Esophagus muscularis mucosa (tissue), 4 donors: ENCODE measurements at places on chromosomes 6 and 20. TPM values are rescaled to one million over a fixed set of nuclear protein-coding genes. Genes with fewer than 3 reads are reported as not detected.

COL12A1 gene
- 314 TPM for total RNA-seq

ZNF334 gene
- 0.50 TPM for total RNA-seq

LAMP5 gene
- not detected for total RNA-seq

FBXO30 gene
- 92.2 TPM for total RNA-seq

ASIP gene
- not detected for total RNA-seq

SRSF12 gene
- total RNA-seq = 0.97 TPM

- no peak overlapping the region for H3K4me3 ChIP-seq
- no peaks in the 10 kb centered on the region for H3K27me3 ChIP-seq
- no peak overlapping the region for H3K27ac ChIP-seq
- no peaks in the 10 kb centered on the region for H3K36me3 ChIP-seq
- DNase-seq = no peak
- peaks cover 62% of the 10 kb centered on the region for H3K4me1 ChIP-seq
Measured at GRCh38 chr6:56378966-56379585, 131.7 kb upstream of the COL21A1 start.

GRCh38 chr6:30348957-30349356 is 4.0 kb downstream of the RPP21 start:
- no peak overlapping the region for H3K27ac ChIP-seq
- H3K27me3 ChIP-seq = no peaks in the 10 kb centered on the region
- H3K36me3 ChIP-seq = peaks cover 9% of the 10 kb centered on the region
- no peak for DNase-seq
- H3K4me1 ChIP-seq = peaks cover 10% of the 10 kb centered on the region
- H3K4me3 ChIP-seq = no peak overlapping the region

GRCh38 chr6:113994934-113995342 is 24.0 kb upstream of the HDAC2 start:
- no peak overlapping the region for H3K4me3 ChIP-seq
- no peak overlapping the region for H3K27ac ChIP-seq
- DNase-seq = no peak

DNA sequence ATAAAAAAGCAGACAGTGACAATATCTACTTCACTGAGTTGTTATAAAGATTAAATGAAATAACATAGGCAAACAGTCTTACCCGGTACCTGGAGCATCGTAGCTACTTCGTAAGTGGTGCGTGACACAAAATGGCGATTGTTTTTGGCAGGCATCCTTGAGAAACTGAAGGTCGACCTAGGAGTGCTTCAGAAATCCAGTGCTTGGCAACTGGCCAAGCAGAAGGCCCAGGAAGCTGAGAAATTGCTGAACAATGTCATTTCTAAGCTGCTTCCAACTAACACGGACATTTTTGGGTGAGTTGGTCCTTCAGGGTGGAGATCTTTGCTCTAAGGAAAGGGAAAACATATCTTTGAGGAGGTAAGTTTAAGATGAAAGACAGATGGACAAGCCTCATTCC is 4.8 kb downstream of the BPIFA2 start:
- H3K4me1 ChIP-seq = no peaks in the 10 kb centered on the region
- H3K4me3 ChIP-seq = no peak overlapping the region
- no peak overlapping the region for H3K27ac ChIP-seq
- no peaks in the 10 kb centered on the region for H3K36me3 ChIP-seq
- DNase-seq = no peak

- peaks cover 40% of the 10 kb centered on the region for H3K36me3 ChIP-seq
- peaks cover 93% of the 10 kb centered on the region for H3K4me1 ChIP-seq
- H3K4me3 ChIP-seq = peak overlapping the region; percentile 88
- no peak for DNase-seq
- H3K27me3 ChIP-seq = no peaks in the 10 kb centered on the region
- H3K27ac ChIP-seq = peak overlapping the region; percentile 97
Measured at GRCh38 chr20:36543184-36544133, 2.1 kb downstream of the MYL9 start.

DNA sequence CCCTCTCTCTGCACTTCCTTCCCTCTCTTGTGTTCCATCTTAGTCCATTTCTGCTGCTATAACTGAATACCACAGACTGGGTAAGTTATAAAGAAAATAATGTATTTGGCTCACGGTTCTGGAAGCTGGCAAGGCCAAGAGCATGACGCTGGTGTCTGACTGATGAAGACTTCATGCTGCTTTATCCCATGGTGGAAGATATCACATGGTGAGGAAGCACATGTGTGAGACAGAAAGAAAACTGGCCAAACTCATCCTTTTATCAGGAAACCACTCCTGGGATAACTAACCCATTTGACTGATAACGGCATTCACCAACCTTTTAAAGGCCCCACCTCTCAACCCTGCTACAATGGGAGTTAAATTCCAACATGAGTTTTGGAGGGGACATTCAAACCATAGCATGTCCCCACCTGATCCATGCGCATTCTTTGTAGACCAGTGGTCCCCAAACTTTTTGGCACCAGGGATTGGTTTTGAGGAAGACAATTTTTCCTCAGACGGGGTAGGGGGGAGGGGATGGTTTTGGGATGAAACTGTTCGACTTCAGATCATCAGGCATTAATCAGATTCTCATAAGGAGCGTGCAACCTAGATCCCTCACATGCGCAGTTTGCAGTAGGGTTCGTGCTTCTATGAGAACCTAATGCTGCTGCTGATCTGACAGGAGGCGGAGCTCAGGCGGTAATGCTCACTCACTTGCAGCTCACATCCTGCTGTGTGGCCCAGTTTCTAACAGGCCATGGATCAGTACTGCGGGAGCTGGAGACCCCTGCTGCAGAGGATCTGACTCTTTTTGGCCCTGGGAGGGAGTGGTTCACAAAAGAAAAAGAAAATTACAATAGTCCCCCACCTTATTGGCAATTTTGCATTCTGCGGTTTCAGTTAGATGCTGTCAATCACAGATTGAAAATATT is 71.7 kb upstream of the RNF24 start:
- no peak overlapping the region for H3K4me3 ChIP-seq
- no peak for DNase-seq
- H3K36me3 ChIP-seq = no peaks in the 10 kb centered on the region
- no peaks in the 10 kb centered on the region for H3K27me3 ChIP-seq
- no peak overlapping the region for H3K27ac ChIP-seq

GRCh38 chr6:157983406-157984119 is 1.9 kb downstream of the SYNJ2 start:
- H3K4me1 ChIP-seq = peaks cover 59% of the 10 kb centered on the region
- no peaks in the 10 kb centered on the region for H3K27me3 ChIP-seq
- DNase-seq = no peak

- H3K27me3 ChIP-seq = no peaks in the 10 kb centered on the region
- H3K27ac ChIP-seq = no peak overlapping the region
- no peaks in the 10 kb centered on the region for H3K4me1 ChIP-seq
- H3K36me3 ChIP-seq = no peaks in the 10 kb centered on the region
Measured at GRCh38 chr20:42098418-42098817, 480.2 kb upstream of the CHD6 start.

DNA sequence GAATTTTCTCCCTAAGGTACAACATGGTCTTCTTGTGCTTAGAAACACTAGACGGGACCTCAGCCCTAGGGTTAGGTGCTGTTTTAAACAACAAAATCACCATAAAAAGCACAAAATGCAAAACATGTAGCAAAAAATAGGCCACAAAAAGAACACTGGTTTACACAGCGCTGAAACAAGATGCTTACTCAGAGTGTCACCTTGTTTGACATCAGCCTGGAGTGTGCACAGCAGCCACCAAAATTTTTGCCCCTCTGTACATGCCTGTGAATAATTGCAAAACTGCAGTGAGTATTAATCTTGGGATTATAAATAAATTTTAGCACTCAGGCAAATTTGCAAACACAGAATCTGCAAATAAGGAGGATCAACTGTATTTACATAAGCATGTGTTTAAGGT is 110.1 kb downstream of the PLG start:
- H3K4me3 ChIP-seq = no peak overlapping the region
- H3K36me3 ChIP-seq = no peaks in the 10 kb centered on the region
- no peak for DNase-seq
- no peak overlapping the region for H3K27ac ChIP-seq
- no peaks in the 10 kb centered on the region for H3K27me3 ChIP-seq

GRCh38 chr6:24274441-24275083 is 83.3 kb downstream of the DCDC2 start:
- no peaks in the 10 kb centered on the region for H3K27me3 ChIP-seq
- H3K4me3 ChIP-seq = no peak overlapping the region
- no peaks in the 10 kb centered on the region for H3K4me1 ChIP-seq
- DNase-seq = no peak
- H3K36me3 ChIP-seq = no peaks in the 10 kb centered on the region
- H3K27ac ChIP-seq = no peak overlapping the region

DNA sequence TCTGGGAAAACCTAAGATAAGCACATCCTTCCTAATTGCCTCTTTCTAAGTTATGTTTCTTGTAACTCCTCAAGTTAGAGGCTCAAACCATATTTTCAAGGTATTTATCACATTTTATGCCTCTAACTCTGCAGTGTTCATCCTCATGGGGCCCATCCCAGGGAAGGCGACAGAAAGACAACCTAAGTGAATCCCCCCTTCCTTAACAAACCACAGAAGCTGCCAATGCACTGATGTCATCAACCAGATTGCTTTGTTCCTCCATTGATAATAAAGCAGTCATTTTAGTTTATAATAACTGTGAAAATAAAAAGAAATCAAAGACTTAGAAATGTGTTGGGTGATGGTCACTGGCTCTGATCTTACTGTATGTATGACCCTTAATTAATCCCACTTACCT is 119.5 kb upstream of the TCF21 start:
- no peak for DNase-seq
- H3K27ac ChIP-seq = no peak overlapping the region
- no peaks in the 10 kb centered on the region for H3K36me3 ChIP-seq
- no peaks in the 10 kb centered on the region for H3K27me3 ChIP-seq

- no peak overlapping the region for H3K27ac ChIP-seq
- H3K4me1 ChIP-seq = no peaks in the 10 kb centered on the region
- H3K4me3 ChIP-seq = no peak overlapping the region
- peaks cover 7% of the 10 kb centered on the region for H3K27me3 ChIP-seq
- no peak for DNase-seq
- no peaks in the 10 kb centered on the region for H3K36me3 ChIP-seq
Measured at GRCh38 chr6:27608916-27609883, 136.3 kb upstream of the ZNF184 start.

GRCh38 chr6:74187811-74188210 is 491.8 kb downstream of the CD109 start:
- no peak overlapping the region for H3K4me3 ChIP-seq
- no peaks in the 10 kb centered on the region for H3K4me1 ChIP-seq
- no peaks in the 10 kb centered on the region for H3K36me3 ChIP-seq
- no peaks in the 10 kb centered on the region for H3K27me3 ChIP-seq

DNA sequence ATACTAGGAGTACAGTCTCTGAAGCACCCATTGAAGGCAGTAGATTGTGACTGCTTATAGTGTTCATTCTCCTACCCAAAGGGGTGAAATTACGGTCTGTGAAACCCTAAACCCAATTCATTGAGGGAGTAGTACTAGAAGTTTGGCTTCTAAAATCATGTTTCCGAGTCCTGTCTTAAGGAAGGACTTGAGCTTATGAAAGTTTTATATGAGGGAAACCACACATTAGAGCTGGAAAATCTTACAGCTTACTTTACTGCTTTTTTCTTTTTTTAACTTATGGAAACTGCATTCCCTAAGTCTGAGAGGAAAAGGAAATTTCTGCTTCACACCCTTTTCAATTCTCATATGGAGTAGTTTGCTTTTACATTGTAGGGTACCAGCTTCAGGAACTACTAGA is 38.4 kb upstream of the PRIM2 start:
- no peak for DNase-seq
- no peak overlapping the region for H3K27ac ChIP-seq
- H3K36me3 ChIP-seq = no peaks in the 10 kb centered on the region
- peaks cover 5% of the 10 kb centered on the region for H3K4me1 ChIP-seq

DNA sequence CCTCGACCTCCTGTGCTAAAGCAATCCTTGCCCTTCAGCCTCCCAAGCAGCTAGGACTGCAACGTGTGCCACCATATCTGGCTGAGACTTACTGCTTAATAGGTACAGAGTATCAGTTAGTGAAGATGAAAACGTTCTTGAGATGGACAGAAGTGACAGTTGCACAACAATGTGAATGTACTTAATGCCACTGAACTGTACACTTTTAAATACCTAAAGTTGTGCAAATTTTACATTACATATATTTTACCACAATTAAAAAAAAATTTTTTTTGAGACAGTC is 25.9 kb downstream of the NUDT3 start:
- H3K4me3 ChIP-seq = no peak overlapping the region

- H3K27ac ChIP-seq = no peak overlapping the region
- H3K36me3 ChIP-seq = no peaks in the 10 kb centered on the region
- peaks cover 46% of the 10 kb centered on the region for H3K4me1 ChIP-seq
- no peak for DNase-seq
- H3K4me3 ChIP-seq = no peak overlapping the region
- no peaks in the 10 kb centered on the region for H3K27me3 ChIP-seq
Measured at GRCh38 chr6:121592261-121592935, 157.0 kb downstream of the GJA1 start.

GRCh38 chr6:27726619-27727023 is 185.6 kb downstream of the OR2B2 start:
- H3K27ac ChIP-seq = no peak overlapping the region
- no peaks in the 10 kb centered on the region for H3K4me1 ChIP-seq
- H3K36me3 ChIP-seq = no peaks in the 10 kb centered on the region
- H3K27me3 ChIP-seq = no peaks in the 10 kb centered on the region
- H3K4me3 ChIP-seq = no peak overlapping the region

GRCh38 chr6:37665304-37665703 is 32.4 kb downstream of the MDGA1 start:
- H3K4me1 ChIP-seq = peaks cover 4% of the 10 kb centered on the region
- H3K4me3 ChIP-seq = no peak overlapping the region
- no peaks in the 10 kb centered on the region for H3K27me3 ChIP-seq

GRCh38 chr6:133314947-133315346 is 73.8 kb downstream of the EYA4 start:
- H3K36me3 ChIP-seq = no peaks in the 10 kb centered on the region
- no peak overlapping the region for H3K4me3 ChIP-seq
- H3K27ac ChIP-seq = no peak overlapping the region
- DNase-seq = no peak

- H3K27me3 ChIP-seq = peaks cover 79% of the 10 kb centered on the region
- no peak overlapping the region for H3K27ac ChIP-seq
- H3K4me1 ChIP-seq = peaks cover 9% of the 10 kb centered on the region
- no peak overlapping the region for H3K4me3 ChIP-seq
Measured at GRCh38 chr20:63097336-63097831, 90.6 kb upstream of the BHLHE23 start.

DNA sequence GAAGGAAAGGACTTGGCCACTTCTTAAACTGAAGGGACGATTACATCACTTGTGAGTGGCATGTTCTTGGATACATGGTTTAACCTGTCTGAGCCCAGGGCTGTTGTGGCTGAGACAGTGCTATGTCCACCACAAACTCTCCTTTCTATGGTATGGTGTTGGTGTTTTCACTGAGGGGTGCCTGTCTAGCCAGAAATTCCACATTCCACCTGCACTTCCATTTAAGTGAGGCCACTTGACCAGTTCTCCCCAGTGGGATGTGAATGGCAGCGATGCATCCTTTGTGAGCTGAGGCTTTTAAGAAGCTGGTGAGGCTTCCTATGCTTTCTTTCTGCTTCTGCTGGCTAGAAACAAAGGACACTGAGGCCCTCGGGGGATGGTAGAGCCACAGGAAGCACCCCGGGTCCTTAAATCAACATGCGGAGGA is 151.4 kb upstream of the CHD6 start:
- no peak overlapping the region for H3K4me3 ChIP-seq
- H3K27me3 ChIP-seq = no peaks in the 10 kb centered on the region
- H3K36me3 ChIP-seq = no peaks in the 10 kb centered on the region
- DNase-seq = peak; percentile 91
- no peak overlapping the region for H3K27ac ChIP-seq
- H3K4me1 ChIP-seq = no peaks in the 10 kb centered on the region
